ENCODE measurements at places on chromosomes 6 and 20.
A peak's percentile ranks its signal among the peaks of the same experiment; 100 is the strongest.

DNA sequence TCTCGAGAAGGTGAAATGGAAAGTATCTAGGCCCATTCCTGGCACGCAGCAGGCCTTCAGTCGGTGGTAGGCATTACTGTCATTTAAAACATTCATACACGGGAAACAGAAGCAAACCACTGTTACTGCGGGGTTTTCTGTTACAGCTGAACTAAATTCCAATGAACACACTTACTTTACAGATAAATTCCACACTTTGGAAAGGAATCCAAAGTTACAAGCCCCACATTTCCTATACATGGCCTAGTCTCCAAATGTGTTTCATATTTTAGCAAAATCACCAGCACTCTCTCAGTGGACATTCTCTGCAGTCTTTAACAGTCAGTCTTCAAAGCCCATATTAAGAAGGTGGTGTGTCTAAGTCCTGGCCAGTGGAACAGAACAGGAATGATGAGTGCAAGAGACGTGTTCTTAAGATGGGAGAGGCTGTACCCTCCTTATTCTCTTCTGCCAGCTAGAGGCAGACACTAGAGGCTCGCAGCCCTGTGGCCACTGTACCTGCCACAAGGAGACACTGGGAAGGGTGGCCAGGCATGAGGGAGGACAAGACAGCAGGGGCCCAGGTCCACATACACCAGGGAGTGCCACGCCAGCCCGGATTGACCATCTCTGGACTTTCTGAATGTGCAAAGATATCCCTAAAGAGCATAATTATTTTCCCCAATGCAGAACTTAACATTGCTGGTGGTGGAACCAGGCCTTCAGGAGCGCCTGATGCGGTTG lies 76.4 kb downstream of the CDC5L start:
- DNase-seq: no peak

GRCh38 chr6:4133941-4134838 lies 1.2 kb downstream of the ECI2 start:
- peak; percentile 14 for DNase-seq

GRCh38 chr6:13941902-13942301 lies 17.1 kb downstream of the RNF182 start:
- no peak for DNase-seq

- DNase-seq: no peak
Measured at GRCh38 chr6:22631091-22631490, 61.7 kb downstream of the HDGFL1 start.

DNA sequence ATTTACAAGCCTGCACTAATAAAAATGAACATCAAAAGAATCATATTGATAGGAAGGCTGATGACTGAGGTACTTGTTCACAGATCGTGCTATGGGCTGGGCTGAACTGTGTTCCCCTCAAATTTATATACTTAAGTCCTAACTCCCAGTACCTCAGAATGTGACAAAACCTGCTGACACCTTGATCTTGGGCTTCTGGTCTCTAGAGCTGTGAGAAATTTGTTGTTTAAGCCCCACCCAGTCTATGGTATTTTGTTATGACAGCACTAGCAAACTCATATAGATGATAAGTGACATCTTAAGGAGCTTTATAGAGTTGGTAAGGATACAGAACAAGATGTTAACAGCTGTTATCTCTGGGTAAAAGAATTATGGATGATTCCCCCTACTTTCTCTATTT lies 13.8 kb downstream of the UBE2V1 start:
- no peak for DNase-seq

GRCh38 chr6:170596426-170596825 lies 12.0 kb upstream of the PDCD2 start:
- DNase-seq: peak; percentile 69
